ENCODE measurements at places on chromosomes 7 and 10. TPM values are rescaled to one million over a fixed set of nuclear protein-coding genes. Genes with fewer than 3 reads are reported as not detected.
A peak's percentile ranks its signal among the peaks of the same experiment; 100 is the strongest.

DNA sequence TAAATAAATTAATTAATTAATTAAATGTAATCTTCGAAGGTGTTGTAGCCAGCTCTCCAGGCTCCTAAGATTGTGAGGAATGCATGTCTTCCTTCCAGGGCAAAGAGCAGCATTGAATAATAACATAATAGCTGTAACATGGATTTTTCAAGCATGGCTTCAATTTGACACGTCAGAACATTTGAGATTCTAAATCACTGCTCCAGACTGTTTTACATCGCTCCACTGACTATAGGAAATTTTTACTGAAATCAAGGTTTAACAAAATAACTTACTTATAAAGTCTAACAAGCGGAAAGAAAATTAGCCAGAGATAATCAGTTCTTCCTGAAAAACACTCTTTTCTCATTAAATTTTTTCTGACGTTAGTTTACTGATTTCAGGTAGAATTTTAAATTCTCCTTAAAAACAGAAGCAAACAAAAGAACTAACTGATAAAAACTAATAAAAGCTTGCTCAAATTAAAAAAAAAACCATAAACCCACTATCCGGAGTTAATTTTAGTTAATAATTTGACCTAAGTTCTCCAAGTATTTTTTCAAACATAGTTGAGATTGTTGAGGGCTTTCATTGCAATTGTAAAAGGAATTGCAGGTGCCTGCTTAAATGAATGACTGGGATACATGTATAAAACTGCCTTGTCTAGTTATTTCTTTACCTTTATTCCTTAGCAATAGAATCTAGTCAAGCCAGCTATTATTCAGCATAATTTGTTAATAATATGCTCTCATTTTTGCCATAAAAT, 51.2 kb upstream of the SGCE start:
- no peak for DNase-seq

GRCh38 chr10:59373071-59373470, 10.7 kb upstream of the FAM13C start:
- DNase-seq: no peak

- DNase-seq: no peak
Measured at GRCh38 chr7:44454348-44454747, 36.1 kb downstream of the NUDCD3 start.

GRCh38 chr7:26863518-26864308, 677 bp downstream of the SKAP2 start:
- DNase-seq: peak; percentile 24

DNA sequence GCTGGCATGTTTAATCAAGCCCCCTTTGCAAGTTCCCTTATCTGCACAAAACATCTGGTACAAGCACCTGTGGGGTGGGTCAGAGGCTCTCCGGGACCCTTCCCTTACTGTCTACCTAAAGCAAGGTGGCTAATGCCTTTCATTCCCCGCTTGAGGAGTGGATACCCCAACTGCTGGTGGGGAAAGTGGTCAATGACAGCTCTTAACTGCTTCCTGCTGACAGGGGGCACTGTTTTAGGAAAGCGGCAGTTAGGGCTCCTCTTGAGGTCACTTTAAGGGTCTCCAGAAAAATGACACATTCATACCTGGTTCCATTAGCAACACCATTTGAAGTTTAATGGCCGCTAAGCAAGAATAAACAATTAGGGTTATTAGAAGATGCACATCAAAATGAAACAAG, 761.8 kb upstream of the PHF14 start:
- DNase-seq: no peak

DNA sequence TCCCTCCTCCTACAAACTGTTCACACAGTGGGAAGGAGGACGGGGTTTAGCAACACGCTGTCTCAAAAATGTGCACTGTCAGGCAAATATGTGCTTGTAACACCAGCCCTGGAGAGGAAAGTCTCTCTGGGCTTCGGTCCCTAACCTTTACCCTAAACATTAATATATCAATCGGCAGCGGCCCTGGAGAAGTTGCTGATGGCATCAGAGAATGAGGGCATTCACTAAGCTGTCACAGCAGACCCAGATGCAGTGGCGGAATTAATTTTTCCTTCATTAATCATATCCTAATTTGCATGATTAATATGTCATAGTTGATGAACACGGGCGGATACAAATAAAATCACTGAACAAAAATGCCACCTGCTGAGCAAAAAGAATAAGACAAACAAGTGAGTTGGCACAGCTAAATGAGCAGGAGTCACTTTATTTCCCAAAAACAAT, 45.2 kb upstream of the INSIG1 start:
- no peak for DNase-seq

GRCh38 chr10:124455441-124455840, 5.6 kb upstream of the NKX1-2 start:
- DNase-seq: no peak

GRCh38 chr10:126917375-126917774, 12.1 kb downstream of the DOCK1 start:
- DNase-seq: no peak

- no peak for DNase-seq
Measured at GRCh38 chr7:36281945-36282717, 107.5 kb upstream of the ANLN start.

- no peak for DNase-seq
Measured at GRCh38 chr7:85160223-85160622, 26.6 kb downstream of the SEMA3D start.

DNA sequence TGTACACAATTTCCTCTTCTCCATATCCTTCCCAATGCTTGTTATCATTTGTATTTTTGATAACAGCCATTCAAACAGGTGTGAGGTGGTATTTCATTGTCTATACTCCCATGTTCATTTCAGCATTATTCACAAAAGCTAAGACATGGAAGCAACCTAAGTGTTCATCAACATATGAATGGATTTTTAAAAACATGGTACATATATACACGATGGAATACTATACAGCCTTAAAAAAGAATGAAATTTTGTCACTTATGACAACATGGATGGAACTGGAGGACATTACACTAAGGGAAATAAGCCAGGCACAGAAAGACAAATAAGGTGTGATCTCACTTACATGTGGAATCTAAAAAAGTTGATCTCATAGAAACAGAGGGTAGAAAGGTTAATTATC, 109.3 kb downstream of the SEMA3C start:
- no peak for DNase-seq

DNA sequence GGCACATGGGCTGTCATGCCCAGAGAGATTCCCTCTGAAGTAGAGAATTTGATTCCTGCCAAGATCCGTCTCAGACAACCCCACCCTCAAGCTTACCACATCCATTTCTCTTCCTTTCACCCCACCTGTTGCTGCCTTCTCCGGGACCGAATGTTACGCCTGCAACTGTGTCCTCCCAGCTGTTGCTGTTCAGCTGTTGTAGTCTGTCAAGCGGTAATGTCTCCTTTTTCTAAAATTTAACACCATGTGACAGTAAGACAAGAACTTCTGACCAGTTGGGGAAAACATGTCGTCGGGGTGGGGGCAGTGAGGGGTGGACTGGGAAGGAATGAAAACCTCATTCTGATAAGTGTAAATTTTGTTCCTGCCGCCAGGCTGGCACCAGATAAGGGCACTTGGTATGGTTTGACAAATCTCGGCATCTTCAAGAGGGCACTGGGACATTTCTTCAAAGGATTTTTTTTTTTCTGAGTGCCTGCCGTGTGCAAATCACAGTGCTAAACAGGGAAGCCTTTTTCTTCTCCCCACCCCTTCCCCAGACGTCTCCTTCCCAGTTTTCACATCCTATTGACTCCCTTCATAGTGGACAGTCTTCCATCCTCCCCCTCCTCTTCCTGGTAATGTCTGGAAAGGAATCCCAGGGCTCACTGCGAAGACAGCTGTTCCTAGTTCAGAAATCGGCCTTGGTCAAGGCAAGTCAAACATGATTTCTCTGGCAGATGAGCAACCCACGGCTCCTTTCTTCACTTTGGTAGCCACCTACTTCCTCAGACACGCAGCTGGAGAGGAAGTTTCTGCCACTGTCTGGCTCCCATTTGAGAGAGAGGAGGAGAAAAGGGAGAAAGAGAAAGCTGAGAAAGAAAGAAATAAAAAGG, 5.0 kb upstream of the CELF2 start:
- DNase-seq: no peak

- DNase-seq: no peak
Measured at GRCh38 chr7:23357190-23358093, 58.3 kb downstream of the MALSU1 start.

DNA sequence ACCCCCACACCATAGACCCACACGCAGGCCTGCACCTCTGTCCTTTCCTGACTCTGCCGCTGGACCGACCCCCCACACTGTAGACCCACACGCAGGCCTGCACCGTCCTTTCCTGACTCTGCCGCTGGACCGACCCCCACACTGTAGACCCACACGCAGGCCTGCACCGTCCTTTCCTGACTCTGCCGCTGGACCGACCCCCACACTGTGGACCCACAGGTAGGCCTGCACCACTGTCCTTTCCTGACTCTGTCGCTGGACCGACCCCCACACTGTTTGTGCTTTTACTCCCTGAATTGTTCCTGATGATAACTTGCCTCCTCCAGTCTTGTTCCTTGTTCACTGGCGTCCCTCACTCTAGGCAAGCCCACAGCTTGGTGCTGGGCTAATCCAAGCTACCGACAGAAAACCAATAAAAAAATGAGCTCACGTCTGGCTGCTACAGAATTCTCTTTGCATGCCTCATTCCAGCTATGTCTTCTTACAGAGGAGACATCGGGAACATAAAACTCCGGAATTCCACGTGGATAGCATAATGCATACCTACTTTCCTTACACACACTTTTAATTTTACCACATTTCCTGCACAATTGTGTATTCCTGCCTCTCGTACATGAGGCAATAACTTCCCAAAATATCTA, 494.3 kb downstream of the PTPRN2 start:
- DNase-seq: no peak

DNA sequence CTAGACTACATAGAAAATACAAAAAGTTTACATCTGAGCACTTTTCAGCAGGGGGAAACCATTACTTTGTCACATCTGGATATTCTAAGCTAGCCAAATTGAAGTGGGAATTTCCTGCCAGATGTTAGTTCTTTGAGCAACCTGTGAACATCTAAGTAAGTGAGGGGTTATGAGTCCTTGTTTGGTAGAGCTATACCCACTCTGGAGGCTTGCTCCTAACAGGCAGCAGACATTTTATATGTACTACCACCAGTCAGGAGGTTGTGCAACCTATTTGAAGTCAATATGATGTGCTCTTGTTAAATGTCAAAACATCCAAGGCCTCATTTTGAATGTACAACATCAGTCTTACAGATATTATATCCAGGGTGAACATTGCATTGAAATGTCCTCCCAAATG, 143.3 kb upstream of the KAT6B start:
- no peak for DNase-seq

- DNase-seq: no peak
Measured at GRCh38 chr10:122044045-122044661, 55.2 kb downstream of the TACC2 start.

DNA sequence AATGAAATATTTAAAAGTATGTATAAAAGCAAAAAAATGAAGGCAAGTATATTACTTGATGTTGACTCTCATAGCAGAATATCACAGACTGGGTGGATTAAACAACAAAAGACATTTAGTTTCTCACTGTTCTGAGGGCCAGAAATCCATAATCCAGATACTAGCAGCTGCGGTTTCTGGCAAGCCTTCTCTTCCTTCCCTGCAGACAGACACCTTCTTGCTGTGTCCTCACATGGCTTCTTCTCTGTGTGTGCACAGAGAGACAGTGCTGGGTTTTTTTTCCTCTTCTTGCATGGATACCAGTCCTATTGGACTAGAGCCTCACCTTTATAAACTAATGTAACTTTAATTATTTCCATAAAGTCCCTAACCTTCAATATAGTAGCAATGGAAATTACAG, 127.9 kb upstream of the AKR1E2 start:
- DNase-seq: no peak

The ADAMTS14 gene
- 0.19 TPM for total RNA-seq

The NCAPG2 gene
- total RNA-seq: 8.2 TPM

The FLNC gene
- total RNA-seq: 140 TPM

The CCL24 gene
- not detected for total RNA-seq

The ITGA8 gene
- 2.2 TPM for total RNA-seq
